Activated T-helper 1 cell treated with anti-CD3 and anti-CD28 coated beads, Interleukin-12 subunit alpha, Interleukin-12 subunit beta, Interleukin-2, Interleukin-4 antibody, amounts not matched to agents 30 ng/mL and 10 ng/mL and 1 ng/mL, durations not matched to agents 14 hours and 24 hours and 36 hours (primary cell): ENCODE measurements at places on chromosomes 13 and 19. TPM values are rescaled to one million over a fixed set of nuclear protein-coding genes. Genes with fewer than 3 reads are reported as not detected.

SLC46A3 gene
- total RNA-seq: 2.7 and 3.8 TPM in 2 replicates

CCDC122 gene
- 0.86 and 1.5 TPM in 2 replicates for total RNA-seq

KPNA3 gene
- total RNA-seq: 54.7 and 55.0 TPM in 2 replicates

KIR3DL1 gene
- not detected in 2 replicates for total RNA-seq

SULT2B1 gene
- not detected in 2 replicates for total RNA-seq

CFAP97D2 gene
- not detected in 2 replicates for total RNA-seq

C19orf85 gene
- not detected in 2 replicates for total RNA-seq

OR4F17 gene
- not detected in 2 replicates for total RNA-seq

DNA sequence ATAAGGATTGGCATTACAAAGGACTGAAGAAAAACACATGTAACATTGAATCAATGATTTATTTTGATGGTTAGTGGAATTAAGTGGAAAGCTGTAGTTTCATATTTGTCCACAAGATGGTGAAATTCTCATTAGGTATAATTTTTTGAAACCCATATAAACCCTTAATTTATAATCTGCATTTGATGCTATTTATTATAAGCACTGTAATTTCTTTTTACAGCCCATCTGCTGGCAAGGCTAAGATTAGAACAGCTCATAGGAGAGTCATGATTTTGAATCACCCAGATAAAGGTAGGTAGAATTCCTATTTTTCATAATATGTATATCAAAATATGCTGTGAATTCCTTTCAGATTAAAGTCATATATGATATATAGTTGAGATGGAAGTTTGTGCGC, 62.2 kb downstream of the DNAJC15 start:
- peaks cover 9% of the 10 kb centered on the region for H3K4me1 ChIP-seq
- no peak overlapping the region for H3K27ac ChIP-seq
- no peaks in the 10 kb centered on the region for H3K27me3 ChIP-seq
- no peak overlapping the region for H3K4me3 ChIP-seq
- DNase-seq: no peak

DNA sequence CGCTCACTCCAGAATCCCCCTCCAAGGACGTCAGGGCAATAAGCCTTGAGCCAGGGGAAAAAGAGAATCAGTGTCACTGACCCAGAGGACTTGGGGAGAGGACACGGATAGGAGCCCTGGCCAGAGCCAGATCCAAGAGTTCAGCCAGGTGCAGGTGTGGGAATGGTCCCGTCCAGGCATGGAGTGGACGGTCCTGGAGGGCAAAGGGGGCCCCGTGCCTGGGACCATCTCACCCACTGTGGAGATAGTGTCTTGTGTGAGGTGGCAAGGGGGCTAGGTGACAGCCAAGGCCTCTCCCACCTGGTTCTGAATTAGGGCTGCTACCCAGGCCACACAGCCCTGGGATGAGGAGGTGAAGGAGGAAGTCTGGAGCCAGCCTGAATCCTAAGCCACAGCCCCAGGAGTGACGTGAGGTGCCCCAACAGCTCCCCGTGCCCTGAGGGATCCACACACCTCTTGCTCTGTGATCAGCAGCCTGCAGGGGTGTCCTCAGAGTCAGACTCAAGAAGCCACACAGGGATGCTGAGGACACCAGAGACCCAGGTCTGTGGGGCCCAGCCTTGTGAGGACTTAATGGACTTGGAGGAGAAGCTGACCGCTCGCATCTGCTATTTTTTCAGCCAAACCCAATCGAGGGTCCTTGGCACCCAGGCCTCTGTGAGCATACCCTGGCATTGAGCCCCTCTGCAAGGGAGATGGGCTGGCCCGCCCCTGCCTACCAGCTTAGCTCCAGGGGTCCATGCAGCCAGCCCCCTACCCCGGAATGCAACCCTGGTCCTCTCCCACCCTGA, 16.4 kb upstream of the ZNF14 start:
- H3K4me3 ChIP-seq: no peak overlapping the region
- H3K27ac ChIP-seq: no peak overlapping the region
- no peaks in the 10 kb centered on the region for H3K4me1 ChIP-seq
- no peaks in the 10 kb centered on the region for H3K36me3 ChIP-seq
- no peaks in the 10 kb centered on the region for H3K27me3 ChIP-seq

GRCh38 chr19:55305491-55305890, 19.6 kb downstream of the TMEM150B start:
- H3K4me3 ChIP-seq: no peak overlapping the region
- DNase-seq: peak; percentile 37
- peaks cover 6% of the 10 kb centered on the region for H3K36me3 ChIP-seq
- H3K27ac ChIP-seq: no peak overlapping the region
- H3K4me1 ChIP-seq: peaks cover 17% of the 10 kb centered on the region
- H3K27me3 ChIP-seq: no peaks in the 10 kb centered on the region

- no peak for DNase-seq
- H3K27me3 ChIP-seq: no peaks in the 10 kb centered on the region
- no peak overlapping the region for H3K4me3 ChIP-seq
- no peaks in the 10 kb centered on the region for H3K4me1 ChIP-seq
Observed at GRCh38 chr19:23366437-23366836, 28.8 kb downstream of the ZNF91 start.

GRCh38 chr19:12244370-12244769, 50.3 kb downstream of the ZNF44 start:
- H3K36me3 ChIP-seq: peaks cover 11% of the 10 kb centered on the region
- no peak overlapping the region for H3K27ac ChIP-seq
- no peak overlapping the region for H3K4me3 ChIP-seq
- DNase-seq: no peak
